ENCODE measurements at places on chromosomes 12 and 14. TPM values are rescaled to one million over a fixed set of nuclear protein-coding genes. Genes with fewer than 3 reads are reported as not detected.

ENDOU gene
- polyA plus RNA-seq, result 0.07 TPM

SERPINA1 gene
- 662 TPM for polyA plus RNA-seq

OR10A7 gene
- not detected for polyA plus RNA-seq

NINJ2 gene
- 14.6 TPM for polyA plus RNA-seq

APPL2 gene
- polyA plus RNA-seq, result 17.1 TPM

RITA1 gene
- polyA plus RNA-seq, result 16.2 TPM

ANKRD52 gene
- 9.9 TPM for polyA plus RNA-seq

C14orf132 gene
- polyA plus RNA-seq, result 27.7 TPM

CCDC177 gene
- 0.01 TPM for polyA plus RNA-seq

IFNG-AS1 gene
- polyA plus RNA-seq, result 0.03 TPM

CCDC197 gene
- polyA plus RNA-seq, result not detected

KRT82 gene
- polyA plus RNA-seq, result not detected

Measured in lung (tissue), 17 donors.